ENCODE measurements at places on chromosomes 11 and 22.

DNA sequence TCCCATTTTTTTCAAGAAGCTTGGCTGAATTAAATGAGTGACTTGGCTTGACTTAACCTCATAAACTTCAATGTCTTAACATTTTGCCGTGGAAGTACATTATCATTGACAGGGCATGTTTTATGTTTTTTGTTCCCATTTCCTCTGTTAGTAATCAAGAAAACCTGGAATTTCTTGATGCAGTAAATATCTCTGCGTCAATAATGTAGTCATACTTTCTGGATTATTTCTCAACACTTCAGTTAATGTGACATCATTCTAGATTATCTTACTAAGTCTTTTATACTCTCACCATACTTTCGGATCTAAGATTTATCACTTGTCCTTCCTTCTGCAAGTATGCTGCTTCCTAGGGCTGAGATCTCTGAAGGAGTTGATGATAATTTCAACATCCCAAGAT is 58.6 kb upstream of the PGR start:
- no peak for DNase-seq

- DNase-seq, result no peak
These were observed 530.4 kb upstream of the TENM4 start for GRCh38 chr11:79971255-79971654.

GRCh38 chr11:128939591-128939990 is 3.1 kb downstream of the TP53AIP1 start:
- DNase-seq, result no peak

DNA sequence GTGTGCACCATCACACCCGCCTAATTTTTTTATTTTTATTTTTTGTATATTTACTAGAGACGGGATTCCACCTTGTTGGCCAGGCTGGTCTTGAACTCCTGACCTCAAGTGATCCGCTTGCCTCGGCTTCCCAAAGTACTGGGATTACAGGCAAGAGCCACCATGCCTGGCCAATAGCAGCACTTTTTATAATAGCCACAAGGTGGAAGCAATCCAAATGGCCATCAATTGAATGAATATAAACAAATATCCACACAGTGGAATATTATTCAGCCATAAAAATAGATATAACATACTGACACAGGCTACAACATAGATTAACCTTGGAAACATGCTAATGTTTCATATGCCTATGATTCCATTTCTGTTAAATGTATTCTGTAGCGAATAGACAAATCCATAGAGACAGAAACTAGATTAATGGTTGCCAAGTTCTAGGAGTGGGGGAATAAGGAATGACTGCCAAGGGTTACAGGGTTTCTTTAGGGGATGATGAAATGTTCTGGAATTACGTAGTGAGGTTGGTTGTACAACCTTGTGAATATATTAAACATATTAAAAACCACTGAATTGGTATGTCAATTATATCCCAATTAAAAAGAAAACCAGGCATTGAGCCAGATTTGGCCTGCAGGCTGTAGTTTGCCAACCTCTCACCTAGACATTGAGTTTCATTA is 4.8 kb downstream of the VPS51 start:
- no peak for DNase-seq

DNA sequence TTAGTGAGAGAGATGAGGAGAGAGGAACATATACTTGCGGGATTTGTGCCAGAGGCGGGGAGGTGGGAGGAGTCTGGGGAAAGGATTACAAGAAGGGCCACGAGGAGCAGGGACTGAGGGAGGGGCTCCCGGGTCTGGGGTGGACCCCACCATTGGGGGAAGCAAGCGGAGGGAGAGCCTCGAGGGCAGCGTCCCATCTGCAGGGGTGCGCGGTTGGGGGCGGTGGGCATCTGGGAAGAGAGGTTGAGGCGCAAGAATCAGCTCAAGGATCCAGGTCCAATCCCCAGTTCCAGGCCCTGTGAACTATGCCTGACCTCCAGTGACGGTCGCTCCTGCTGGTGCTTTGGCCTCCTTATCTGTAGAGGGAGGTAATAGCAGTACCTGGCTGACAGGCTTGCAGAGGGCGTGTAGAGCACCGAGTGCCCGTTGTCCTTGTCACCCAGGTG is 38.0 kb downstream of the ADAMTS15 start:
- no peak for DNase-seq

DNA sequence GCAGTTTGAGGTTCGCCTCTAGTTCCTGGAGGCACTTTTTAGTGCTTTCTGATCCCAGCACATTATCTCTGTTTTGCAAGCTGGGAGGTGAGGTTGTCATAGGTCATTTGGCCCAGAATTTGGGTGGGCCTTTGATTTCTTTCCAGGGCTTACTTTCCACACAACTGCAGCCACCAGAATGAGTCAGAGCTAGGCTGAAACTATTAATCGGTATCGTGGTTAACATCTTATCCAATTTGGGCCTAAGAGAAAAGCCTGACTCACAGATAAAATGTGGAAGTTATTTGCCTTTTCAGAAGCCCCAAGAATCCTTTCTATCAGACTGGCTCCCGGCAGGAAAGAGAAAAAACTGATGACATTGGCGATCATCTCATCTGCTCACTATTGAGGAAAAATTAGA is 166.4 kb downstream of the KIRREL3 start:
- DNase-seq, result no peak

- DNase-seq, result no peak
These were observed 12.4 kb downstream of the PICK1 start for GRCh38 chr22:38069372-38070249.

- DNase-seq, result no peak
These were observed 5.1 kb downstream of the FBLN1 start for GRCh38 chr22:45507798-45508197.

- DNase-seq, result no peak
These were observed 390.9 kb downstream of the DLG2 start for GRCh38 chr11:85236211-85236610.

DNA sequence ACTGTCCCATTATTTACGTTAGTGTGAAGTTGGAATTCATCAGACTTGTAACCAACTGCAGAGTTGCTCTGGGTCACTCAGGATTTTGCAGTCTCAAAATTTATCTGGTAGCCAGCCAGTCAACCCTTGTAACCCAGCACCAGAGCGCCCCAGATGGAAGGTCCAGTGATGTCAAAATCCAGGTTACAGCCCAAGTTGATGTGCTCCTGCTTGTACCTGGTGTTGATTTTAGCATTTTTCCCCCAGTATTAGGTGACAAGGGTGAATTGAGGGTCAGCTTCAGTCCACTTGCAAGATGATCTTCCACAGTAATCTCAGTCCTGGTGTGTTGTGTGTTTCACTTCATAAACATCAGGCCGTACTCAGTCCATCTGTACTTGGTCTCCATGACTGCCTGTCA is 7.5 kb downstream of the TIMM10B start:
- no peak for DNase-seq

DNA sequence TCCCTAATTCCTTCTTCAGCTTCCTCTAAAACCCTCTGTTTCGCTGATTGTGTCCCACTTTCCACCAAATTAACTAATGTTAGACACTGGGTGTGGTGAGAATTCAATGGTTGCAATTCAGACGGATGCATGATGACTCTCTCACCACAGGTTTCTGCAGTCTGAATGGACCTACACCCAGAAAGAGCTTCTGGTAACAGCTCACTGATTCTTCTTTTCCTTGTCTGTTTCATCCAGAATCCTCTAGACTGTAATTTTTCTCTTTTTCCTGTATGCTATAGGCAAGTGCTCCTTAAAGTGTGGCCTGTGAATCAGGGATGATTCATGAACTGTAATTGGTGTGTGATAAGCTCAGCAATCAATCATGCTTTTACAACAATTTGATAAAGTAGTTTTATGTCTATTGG is 18.1 kb downstream of the MMP10 start:
- no peak for DNase-seq

DNA sequence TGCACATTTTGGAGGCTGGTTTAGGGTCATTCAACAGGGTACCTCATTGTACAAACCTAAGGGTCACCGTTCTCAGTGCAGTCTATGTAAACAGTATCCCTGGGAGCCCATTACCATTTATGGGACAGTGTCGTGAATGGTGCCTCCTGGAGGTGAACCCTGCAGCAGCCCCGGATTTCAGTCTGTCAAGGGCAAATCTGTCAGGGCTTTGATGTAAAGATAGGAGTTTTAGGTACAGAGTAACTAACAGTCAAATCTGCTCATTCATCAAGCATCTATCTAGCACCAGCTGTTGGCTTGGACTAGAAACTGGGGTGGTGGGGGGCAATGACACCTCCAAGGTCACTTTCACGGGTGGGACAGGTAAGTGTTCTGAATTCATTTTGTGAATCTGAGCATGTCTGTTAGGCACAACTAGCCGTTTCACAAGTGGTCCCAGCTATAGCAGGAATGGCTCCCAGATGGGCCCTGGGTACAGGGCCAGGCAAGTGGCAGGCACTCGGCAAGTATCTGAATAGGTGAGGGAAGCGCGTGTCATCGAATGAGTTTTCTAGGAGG is 63.6 kb downstream of the PARVG start:
- DNase-seq, result no peak

- no peak for DNase-seq
These were observed 6.8 kb upstream of the PLAAT3 start for GRCh38 chr11:63621071-63621470.

DNA sequence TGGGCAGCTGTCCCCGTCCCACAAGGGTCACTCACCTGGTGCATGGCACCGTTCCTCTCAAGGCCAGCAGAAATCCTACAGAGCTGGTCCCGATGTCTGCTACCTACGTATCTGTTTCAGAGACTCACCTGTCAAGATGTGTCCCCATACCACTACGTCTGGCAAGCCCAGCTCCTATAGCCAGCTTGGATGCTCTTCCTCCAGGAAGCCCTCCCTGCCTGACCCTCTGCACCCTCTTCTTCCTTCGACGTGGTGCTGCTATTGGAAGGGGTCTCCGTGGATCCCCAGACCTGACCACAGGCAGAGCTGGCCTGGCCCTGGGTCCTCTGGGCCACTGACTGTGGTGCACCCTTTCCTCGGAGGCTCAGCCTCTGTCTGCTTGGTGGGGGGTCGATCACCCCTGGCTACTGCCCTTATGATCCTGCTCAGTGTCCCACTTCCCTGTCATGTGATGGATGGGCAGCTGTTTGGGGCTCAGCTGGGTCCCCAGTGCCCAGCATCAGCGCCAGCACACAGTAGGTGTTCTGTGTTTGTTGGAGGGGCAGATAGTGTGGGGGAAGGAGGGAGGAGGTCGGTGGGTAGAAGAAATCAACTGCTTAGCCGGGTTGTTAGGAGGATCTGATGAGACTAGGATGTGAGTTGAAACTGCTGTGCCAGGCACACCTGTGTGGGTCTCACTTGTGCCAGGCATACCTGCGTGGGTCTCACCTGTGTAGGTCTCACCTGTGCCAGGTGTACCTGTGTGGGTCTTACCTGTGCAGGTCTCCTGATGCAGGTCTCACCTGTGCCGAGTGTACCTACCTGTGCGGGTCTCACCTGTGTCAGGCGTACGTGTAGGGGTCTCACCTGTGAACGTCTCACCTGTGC is 21.7 kb upstream of the ARHGAP8 start:
- DNase-seq, result no peak

DNA sequence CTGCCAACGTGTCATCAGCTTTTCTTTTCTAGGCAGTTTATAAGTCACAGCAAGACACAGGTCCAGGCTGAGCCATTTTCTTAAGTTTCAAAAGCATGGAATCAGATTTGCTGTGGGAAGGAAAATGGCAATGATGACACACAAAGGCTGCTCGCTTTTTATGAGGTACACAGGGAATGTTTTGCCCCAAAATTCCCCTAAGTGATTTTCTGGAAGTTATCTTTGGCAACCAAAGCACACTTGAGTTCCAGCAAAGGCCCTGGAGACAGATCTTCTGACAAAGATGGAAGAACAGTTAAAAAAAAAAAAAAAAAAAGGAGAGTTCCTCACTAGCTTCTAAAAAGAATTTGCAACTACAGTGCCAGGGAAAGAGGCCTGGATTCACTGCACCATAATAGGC is 260.8 kb downstream of the LARGE1 start:
- DNase-seq, result no peak

DNA sequence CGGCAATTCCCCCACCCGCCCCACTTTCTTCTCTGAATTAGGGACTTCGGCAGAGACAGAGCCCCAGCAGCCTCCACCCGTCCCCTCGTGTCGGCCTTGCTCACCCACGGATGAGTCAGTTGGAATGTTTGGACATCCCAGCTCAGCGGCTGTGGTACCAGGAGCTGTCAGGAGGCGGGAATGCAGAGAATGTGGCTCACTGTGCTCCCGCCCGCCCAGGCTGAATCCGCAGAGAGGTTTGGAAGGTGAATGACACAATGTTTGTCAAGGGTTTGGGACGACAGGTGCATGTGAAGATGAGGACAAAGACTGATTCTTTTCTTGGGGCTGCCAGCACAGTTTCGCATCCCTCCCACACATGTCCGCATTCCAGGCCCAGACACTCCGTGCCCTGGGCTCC is 39.6 kb downstream of the LIF start:
- DNase-seq, result no peak

- DNase-seq, result no peak
These were observed 71.8 kb downstream of the DSCAML1 start for GRCh38 chr11:117725048-117725734.

GRCh38 chr11:91880660-91881059 is 344.0 kb upstream of the FAT3 start:
- no peak for DNase-seq

DNA sequence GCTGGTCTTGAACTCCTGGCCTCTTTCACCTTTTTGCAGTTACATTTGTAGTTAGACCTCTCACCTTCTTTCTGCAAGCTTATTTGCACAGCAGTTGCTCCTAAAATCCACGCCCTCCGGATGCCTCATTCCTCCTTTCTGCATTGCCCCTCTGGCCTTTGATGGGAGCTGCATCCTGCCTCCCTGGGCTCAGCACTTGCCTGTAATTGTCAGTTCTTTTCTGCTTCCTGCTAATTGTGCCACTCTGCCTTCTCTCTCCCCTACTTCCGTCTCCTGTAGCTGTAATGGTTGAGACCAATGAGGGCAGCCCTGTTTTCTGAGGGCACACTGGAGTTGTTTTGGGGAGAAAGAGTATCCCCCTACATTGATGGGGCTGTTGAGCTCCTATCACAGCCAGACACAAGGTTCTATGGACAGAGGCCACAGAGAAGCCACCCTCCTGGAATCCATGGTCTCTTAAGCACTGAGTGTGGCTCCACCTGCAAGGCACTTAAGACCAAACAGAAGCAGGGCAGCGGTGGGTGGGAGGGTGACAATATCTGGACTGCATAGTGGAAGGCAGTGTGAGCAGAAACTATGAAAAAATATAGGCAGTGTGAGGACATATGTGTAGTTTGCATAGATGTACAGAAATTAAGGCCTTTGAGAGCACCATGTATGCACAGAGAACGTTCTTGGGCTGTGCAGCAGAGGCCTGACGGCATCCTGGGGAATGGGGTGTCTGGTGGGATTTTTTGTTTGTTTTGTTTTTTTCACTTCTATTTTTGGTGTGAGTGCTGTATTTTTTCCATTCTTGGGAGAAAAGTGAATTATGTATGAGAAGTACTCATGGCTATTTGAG is 30.5 kb downstream of the YDJC start:
- DNase-seq, result no peak

DNA sequence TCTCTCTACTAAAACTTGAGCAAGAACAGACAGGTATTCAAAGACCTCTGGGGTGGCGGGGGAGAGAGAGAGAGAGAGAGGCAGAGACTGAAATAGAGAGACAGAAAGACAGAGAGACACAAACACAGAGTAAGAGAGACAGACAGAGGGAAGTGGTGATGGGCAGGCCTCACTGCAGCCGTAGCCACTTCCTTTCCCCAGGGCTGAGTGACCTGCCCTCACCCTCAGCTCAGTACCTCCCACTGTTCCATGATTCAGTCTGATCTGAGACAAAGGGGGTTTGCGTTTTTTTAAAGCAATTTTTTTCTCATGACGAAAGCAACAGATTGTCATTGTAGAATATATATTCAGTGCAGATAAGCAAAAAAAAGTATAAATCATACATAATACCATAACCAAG is 607.9 kb upstream of the B3GAT1 start:
- DNase-seq, result no peak

- no peak for DNase-seq
These were observed 2.2 kb upstream of the TOP3B start for GRCh38 chr22:21984793-21985192.

All from right renal cortex interstitium (tissue), 3 donors.